ENCODE measurements at places on chromosomes 7 and 10.

- no peak for DNase-seq
Observed at GRCh38 chr10:70693619-70694335, 21.5 kb downstream of the ADAMTS14 start.

GRCh38 chr10:31906039-31906438 is 22.6 kb downstream of the ARHGAP12 start:
- no peak for DNase-seq

DNA sequence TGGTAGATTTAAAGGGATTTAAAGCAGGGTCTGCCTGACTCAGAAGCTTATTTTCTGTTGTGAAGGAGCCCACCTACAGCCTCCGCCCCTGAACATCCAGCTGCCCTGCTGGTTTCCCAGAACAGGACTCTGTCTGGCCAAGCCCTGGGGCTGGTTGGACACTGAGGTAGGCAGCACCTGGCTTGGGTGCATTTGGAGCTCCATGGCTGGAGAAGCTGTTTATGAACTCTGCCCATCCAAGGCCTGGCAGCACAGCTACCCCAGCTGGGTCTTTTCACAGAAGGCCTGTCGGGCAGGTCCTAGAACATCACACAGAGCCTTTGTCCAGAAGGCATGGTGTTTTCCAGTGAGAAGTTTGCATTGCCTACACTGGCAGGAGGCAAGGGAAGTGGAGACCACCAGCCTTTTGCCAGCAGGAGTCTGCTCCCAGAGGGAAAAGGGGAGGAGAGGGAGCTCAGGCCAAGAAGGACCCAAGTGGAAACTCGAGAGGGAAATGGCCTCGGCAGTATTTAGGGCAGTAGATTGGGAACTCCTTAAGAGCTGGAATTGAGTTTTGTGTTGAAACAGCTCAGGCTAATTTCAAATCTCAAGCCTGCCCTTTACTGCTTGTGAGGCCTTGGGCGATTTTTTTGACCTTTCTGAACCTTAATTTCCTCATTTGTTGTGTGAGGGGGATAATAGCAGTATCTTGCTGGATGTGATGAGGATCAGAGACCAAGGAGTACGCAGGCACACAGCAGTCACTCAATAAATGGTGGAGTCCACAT is 12.3 kb upstream of the PDCD4 start:
- no peak for DNase-seq

- no peak for DNase-seq
Observed at GRCh38 chr10:121927318-121927840, 452 bp downstream of the ATE1 start.

DNA sequence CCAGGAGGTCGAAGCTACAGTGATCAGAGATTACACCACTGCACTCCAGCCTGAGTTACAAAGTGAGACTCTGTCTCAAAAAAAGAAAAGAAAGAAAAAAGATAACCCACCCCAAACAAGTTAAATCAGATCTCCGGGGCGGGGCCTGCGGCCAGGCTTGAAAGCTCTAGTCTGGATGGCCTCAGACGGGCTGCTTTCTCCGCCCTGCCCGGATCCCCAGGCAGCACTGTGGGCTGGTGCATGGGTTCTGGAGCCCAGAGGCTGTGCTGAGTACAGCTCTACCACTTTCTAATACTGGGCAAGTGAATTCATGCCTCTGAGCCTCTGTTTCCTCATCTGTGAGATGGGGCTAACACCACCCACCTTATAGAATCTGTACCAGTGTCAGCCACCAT is 83.7 kb downstream of the ZMIZ1 start:
- no peak for DNase-seq

GRCh38 chr7:158589653-158590052 is 2.0 kb upstream of the PTPRN2 start:
- no peak for DNase-seq

DNA sequence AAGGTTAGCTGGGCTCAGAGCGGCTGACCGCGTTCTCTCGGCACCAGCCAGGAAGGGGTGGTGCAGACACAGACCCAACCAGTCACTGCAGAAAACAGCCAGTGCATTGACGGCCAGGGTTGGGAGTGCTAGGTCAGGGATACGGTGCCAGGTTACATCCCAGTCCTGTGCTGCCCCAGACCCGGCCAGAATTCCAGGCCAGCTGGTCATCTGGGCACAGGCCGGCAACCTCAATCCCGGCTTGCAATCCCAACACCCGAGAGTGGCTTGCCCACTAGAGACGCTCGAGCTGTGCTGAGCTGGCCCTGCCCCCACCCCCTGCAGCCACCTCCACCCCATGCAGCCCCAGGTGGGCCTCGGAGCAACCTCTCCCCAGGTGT is 3.8 kb downstream of the PRAP1 start:
- DNase-seq = no peak
